NCI-H1417 treated with DMSO at 0.1 percent for 48 hours (cell line): ENCODE measurements at places on chromosomes 5 and 9.

DNA sequence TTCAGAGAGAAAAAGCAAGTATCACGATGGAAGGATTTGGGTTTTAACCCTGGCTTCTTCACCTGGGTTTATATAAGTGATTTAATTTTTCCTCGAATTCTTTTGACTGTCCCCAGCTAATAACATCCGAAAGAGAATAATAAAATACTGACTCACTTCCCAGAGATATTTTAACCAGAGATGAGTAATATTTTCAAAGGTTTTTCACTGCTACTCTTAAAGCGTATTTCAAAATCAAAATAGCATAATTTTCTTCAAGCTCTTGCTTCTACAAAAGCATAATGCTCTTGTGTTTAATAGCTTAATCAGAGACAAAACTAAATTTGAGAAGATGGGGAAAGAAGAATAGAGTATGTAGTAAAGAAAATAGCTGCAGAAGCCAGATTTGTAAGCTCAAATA lies 215.2 kb upstream of the PTGER4 start:
- no peak for DNase-seq

DNA sequence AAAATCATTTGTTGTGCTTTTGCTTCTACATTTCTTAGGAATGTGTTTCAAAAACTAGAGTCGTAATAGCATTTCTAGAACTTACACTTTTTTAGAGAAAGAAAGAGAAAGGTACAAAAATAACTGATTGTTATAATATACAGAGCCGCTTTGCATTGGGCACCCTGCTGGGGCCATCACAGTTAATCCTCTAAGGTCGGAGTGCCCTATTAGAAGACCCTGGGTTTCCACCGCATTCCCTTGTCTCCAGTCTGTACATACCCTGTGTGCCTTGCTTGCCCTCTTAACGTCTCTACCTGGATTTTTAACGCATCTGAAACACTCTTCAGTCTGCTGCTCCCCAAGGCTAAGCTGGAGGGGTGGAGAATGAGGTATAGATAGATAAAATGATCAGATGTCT lies 1.3 kb downstream of the MARVELD2 start:
- DNase-seq, result no peak

GRCh38 chr9:111066468-111066867 lies 28.2 kb upstream of the LPAR1 start:
- no peak for DNase-seq

GRCh38 chr5:58717303-58718007 lies 134.6 kb downstream of the RAB3C start:
- no peak for DNase-seq
